Cerebellar cortex (tissue), 1 donor: ENCODE measurements at places on chromosomes 1 and 21.

DNA sequence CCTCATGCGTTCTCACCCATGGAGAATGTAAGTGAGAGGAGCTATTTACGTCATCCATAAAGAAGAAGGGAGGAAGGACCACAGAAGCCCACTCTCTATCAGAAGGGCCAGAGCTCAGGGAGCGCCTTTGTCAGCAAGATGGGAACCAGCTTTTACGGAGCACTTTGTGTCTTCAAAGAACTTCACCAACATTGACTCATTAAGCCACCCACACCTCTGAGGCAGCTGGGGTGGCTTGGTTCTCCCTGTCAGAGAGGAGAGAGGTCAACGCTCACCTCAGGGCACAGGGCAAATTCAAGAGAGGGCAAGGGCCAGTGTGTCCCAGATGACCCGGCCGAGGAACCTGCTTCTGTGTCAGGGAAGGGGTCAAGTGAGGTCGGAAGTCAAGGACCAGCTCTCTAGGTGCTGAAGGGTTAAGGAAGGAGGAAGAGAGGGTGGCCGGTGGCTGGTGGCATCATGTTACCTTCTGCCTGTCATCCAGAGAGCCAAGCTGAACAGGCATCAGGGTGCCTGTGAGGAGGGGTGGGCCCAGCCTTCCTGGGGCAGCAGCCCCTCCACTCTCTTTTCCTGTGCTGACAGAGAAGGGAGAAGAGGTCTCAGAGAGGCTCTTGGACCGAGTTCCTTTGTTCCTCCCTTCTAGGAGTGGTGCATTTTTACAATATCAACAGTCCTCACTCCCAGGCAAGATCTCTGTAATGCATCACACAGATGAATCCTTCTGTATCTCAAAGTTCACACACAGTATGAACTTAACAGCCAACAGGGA lies 109.0 kb downstream of the ETS2 start:
- no peak for DNase-seq

- DNase-seq: no peak
Observed at GRCh38 chr1:92998821-92999220, 37.6 kb upstream of the DIPK1A start.

DNA sequence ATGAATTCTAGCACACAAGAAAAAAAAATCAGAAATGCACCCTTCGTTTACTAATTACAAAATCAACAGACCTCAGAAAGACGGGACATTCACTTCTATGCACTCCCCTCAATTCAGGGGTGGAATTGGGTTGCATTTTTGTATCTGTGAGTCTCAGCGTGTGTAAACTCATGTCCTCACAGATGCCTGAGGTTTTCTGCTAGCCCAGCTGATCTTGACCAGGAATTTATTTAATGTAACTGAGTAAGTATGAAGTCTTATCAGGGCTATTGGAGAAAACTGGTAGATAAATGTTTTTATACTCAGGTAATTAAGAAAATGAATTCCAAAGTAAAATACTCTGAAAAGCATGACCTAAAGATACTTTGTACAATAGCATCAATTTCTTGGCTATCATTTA lies 167.7 kb downstream of the RUNX1 start:
- DNase-seq: no peak

GRCh38 chr1:109910123-109910962 lies at the start of gene CSF1:
CSF1 (plus strand) TSS chr1:109910849; CDS start chr1:109911024, 175 bp downstream.
- peak; percentile 56 for DNase-seq

DNA sequence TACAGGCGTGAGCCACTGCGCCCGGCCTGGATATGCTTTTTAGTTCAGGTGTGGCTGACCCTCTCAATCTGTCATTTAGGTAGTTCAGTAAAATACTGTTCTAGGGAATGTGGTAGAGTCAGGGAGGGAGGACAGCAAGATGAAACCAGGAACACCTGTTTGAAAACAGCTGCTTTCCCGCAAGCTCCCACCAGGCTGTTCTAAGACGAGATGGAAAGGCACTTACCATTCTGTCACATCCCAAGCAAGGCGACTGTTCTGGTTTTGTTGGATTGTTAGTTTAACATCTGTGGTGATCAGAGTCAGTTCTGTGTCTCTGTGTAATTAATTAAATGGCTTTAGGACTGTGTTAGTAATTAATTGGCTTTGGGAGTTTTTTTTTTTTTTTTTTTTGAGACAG lies 2.9 kb downstream of the CHAF1B start:
- no peak for DNase-seq

DNA sequence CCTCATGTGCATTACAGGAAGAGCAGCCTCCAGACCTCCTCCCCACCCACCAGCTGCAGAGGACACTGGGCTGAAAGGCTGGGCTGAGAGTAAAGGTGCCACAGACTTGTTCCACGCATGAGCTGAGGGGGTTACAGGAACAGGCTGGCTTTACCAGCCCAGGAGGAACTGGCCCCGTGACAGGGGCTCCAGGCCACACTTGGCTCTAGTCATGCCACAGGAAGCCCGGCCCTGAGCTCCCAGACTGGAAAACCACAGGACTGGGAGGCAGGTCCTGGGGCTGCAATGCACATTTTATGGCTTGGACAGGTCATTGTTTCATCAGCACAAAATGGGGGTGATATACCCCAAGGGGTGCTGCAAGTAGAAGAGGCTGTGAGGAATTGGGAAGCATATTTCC lies 35.6 kb downstream of the GPA33 start:
- DNase-seq: peak; percentile 47

DNA sequence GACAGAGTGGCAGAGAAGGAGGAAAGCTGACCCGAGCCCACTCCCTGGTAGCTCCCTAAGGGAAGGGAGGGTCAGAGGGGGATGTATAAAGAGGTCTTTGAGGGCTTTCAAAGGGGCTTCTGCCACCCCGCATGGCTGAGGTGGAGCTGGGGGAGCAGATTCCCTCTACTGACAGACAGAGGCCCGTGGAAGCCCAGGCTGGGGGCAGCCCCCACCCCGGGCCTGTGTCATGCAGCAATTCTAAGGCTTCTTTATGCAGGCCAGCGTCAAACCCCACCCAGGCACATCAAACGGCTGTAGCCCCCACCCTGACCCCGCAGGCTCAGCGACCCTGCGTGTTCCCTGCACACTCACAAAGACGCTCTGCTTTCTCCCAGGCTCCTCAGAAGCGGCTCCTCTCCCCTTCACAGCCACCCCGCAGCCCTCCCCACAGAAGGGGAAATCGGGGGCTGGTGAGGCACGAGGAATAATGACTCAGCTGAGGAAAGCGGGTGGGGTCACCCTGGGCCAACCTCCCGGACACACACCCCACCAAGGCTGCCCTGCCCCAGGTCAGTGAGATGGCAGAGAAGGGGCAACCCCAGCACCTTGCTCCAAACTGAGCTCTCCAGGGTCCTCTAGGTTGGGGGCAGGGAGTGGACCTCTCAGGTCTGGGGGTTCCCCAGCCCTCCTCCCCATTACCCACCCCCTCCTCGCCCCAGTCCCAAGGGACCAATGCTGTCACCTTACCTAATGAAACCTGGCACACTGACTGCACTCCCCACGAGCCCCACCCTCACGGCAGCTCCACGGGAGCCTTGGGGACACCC lies 10.8 kb downstream of the SLC45A3 start:
- no peak for DNase-seq

- no peak for DNase-seq
Observed at GRCh38 chr1:247104965-247105364, 809 bp upstream of the ZNF669 start.
